Activated naive CD4-positive, alpha-beta T cell treated with anti-CD3 and anti-CD28 coated beads, Interleukin-2, amount 50 U/mL, for 72 hours (primary cell): ENCODE measurements at places on chromosomes 6 and 20. TPM values are rescaled to one million over a fixed set of nuclear protein-coding genes. Genes with fewer than 3 reads are reported as not detected.

The KHDC3L gene
- 0.23 TPM for total RNA-seq

DNA sequence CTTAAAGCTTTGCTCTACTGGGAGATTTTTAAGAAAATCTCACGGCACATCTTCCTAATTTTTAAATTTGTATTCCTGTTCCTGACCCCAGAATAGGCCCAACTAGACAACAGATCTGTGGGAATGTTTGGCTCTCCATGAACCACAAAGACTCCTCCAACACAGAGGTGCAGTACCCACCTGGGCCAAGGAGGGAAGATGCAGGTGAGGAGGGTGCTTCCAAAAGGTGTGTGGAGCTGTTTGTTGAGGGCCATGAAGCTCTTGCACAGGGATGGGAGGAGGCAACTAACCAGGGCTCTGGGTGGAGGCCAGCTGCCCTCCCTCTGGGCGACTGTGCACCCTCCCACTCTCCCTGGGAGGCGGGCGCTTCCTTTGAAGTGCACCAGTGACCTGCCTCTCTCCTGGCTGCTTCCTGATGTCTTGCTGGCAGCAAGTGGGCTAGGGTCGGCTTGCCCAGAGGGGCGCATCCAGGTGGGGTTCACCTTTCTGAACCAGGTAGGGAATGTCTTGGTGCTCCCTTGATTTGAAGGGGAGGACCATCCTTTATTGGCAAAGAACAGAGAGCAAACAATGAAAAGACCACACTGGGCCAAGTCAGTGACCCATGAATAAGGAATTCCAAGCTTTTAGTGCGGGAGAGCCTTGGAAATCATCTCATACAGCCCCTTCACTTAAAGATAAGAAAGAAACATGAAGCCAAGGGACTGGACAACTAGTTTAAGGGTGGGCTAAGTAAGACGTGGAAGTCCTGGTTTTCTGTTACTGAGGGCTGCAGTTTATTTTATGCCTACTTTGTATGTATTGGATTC lies 76.0 kb downstream of the ANKRD6 start:
- DNase-seq, result no peak

DNA sequence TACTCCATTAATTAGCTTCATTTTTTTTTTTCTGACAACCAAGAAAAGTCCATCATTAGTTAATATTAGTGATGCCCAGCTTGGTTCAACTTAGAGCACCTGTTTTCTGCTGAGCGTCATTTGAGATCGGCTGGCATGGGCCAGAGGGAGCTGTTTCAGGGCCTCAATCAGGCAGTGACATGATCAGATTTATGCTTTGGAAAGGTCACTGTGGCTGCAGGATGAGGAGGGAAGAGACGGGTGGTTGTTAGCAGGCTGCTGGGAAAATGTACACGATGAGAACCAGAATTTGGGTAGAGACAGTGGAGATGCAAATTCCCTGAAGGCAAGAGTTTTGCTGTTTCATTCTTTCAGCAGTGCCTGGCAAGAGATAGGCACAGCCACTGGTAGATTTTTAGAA lies 4.4 kb upstream of the STX16 start:
- DNase-seq, result no peak

GRCh38 chr6:26250698-26251044 lies 114.3 kb upstream of the BTN3A2 start:
- DNase-seq, result no peak
